ENCODE measurements at places on chromosomes 4 and X.
A peak's percentile ranks its signal among the peaks of the same experiment; 100 is the strongest.

DNA sequence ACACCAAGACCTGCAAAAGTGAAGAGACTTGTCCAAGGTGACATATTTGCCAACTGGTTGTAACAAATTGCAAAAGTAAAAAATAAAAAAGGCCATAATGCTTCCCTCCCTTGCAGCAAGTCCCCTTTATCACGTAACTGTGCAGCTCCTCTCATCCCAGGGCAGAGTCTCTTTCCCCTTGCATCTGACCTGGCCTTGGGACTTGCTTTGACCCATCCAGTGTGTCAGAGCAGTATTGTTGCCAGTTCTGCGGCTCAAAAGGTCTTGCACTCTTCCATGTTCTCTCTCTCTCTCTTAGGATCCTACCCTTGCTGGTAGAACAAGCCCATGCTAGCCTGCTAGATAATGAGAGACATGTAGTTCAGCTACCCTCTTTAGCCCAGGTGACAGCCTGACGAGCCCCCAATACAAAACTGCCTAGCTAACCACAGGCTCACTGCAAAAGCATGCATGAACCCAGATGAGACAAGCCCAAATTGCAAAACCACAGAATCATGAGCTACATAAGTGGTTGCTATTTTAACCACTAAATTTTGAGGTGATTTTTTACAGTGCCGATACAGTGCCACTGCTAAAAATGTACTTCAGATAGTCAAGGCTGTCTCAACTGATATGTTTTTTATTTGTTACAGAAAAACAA is 289.5 kb upstream of the PPARGC1A start:
- DNase-seq = no peak

GRCh38 chr4:162101337-162101736 is 62.5 kb downstream of the FSTL5 start:
- DNase-seq = no peak

DNA sequence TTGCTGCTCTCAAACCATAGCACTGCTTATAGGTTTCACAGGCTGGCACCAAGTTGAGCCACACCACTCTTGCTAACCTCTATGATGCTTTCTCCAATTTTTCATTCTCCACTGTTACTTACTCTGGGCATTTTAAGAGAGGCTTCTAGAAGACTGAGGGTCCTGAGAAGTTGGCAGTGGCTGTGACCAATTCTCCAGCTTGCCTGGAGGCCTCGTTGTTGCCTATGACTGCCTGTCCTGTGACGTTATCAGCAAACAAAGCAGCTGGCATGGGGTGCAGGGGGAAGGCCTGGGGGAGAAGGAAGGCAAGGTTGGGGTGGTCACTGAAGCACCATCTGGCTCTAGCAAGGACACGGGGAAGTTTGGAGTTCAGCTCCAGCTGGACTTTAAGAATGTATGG is 30.4 kb upstream of the PDLIM3 start:
- DNase-seq = no peak

DNA sequence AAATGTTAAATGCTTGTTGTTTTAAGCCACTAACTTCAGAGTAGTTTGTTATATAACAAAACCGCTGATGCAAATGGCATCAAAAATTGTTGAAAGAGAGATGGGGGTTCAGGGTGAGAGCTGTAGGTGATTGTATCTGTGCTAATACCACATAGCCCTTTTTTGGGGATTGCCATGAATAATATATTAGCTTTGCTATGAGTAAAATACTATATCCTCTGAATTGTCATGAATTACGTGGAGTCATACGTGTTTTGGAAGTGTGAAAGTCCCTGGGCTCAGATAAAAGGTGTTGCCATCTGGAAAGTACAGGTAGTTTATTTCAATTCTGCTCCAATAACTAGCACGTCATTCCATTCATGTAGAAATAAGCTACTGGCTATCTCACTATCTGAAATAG is 30.6 kb downstream of the DYNLT3 start:
- DNase-seq = no peak

GRCh38 chr4:76235915-76236314 is 15.6 kb upstream of the FAM47E start:
- DNase-seq = no peak

DNA sequence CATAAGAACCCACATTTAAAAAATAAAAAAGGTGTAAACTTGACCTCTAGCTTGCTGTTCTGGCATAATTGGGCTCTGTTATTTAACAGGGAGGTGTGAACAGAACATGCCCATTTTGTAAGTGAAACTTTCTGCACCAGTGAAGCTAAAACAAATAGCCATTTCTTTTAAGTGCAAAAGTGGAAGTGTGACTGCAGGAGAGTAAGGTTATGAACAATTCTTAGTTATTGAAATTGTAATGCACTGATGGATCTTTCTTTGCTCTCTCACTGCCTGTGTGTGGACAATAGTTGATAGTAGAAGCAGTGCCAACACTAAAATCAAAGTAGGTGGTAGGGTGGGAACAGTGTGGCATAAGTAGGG is 12.6 kb downstream of the P2RY10 start:
- no peak for DNase-seq

DNA sequence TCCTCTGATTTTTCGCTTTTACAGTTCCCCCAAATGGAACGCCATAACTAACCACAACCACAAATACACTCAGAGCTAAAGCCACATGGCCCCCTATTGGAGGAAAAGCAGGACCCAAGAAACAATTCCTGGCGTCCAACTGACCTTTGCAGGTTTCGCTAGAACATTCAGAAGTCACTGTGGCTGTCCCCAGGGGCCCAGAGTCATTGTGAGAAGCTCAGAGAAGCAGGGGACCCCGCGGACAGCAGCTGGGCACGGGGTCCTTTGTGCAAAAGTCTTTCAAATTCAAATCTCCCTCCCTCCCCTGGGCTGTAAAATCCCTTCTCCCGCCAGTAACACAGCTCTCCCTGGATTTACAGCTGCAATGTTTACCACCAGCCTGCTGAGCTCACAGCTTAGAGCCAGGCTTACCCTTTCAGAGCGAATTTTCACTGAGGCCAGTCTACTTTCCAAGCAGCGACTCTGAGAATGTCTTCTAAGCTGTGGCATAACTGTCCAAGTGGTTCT is 214.8 kb downstream of the CRLF2 start:
- no peak for DNase-seq

GRCh38 chr4:40502934-40503333 is 126.7 kb downstream of the RBM47 start:
- no peak for DNase-seq

GRCh38 chrX:16638533-16638932 is 11.4 kb upstream of the S100G start:
- no peak for DNase-seq

GRCh38 chrX:122441451-122441850 is 742.6 kb upstream of the GRIA3 start:
- DNase-seq = no peak

GRCh38 chr4:142493255-142494110 is 352.6 kb downstream of the INPP4B start:
- no peak for DNase-seq

- no peak for DNase-seq
Observed at GRCh38 chr4:176044589-176044951, 21.1 kb upstream of the WDR17 start.

DNA sequence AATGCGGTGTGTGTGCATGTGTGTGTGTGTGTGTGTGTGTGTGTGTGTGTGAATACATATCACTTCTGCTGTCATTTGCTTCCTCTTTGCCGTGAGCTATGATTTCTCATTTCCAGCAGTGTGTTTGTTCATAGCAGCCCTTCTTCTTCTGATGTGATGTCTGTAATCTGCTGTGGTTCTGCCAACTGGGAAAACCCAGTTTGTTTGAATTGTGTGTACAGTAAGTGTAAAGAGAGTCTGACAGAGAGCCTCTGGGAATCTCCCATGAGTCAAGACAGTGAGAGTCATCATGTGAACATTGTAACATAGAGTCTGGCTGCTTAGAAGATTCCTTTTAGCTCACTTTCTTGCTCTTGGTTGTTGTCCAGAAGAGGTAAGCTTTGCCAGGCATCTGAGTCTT is 8.4 kb upstream of the NWD2 start:
- DNase-seq = no peak

DNA sequence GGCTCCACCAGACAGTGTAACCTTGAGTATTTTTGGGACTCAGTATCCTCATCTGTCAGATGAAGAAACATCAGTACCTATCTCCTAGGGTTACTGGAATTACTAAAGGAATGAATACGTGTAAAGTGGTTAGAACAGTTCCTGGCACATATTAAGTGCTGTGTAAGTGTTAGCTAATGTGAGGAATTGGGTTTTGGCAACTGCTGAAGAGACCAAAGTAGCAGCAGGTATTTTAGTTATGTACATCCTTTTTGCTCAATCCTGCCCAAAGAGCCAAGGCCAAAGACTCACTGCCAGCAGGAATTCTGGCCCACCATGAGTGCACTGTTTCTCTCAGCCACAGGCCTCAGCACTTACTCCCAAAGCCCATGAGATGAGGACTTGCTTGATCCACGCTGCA is 16.7 kb upstream of the MCF2 start:
- no peak for DNase-seq

DNA sequence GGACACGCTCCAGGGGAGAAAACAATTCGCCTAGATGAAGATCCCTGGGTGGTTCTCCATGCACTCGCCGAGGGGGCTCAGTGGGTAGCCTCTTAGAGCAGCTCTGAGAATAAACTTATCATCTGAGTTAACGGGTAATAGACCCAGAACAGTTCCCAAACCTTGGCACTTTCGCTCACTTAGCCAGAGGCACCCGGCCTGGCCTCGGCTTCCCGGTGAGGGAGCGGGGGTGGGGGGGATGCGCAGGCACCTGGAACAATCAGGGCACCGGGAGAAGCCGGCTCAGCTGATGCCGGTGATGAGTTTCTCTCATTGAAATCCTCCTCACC is 405 bp upstream of the ZAR1 start:
- no peak for DNase-seq

GRCh38 chr4:7395645-7396044 is 39.1 kb downstream of the PSAPL1 start:
- DNase-seq = no peak

DNA sequence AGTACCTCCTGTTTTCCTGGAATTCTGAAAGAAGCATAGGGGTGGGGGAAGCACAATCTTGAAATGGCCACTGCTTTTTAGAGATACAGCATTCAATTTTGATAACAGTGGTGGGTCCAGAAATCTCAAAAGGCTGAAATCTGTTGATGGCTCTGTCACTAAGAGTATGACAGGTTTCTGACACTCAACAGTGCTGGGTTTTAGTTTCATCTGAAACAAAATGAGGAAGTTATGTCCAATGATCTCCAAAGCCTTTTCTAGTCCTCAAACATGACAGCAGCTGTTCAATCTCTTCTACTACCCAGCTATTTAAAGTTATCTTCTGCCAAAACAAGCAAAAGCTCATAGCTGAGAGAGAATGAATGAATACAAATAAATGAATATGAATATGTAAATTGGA is 110.5 kb downstream of the IL1RAPL1 start:
- no peak for DNase-seq

DNA sequence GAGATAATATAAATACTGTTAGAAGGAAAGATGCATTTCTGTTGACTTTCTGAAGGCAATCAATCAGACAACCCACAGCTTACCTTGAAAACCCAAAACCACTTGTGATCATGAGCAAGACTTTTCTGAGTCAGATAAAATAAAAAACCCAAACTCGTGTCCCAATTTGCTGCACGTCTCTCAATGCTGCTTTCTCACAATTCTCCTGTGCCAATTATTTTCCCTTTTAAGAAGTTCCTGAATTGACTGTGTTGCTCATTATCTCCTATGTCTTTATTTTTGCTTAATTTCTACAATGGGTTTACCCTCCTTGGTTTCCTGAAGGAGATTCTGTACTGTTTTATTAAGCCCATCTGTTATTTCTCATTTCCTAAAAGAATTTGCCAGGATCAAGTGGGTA is 1891.9 kb upstream of the PCDH10 start:
- no peak for DNase-seq

- no peak for DNase-seq
Observed at GRCh38 chr4:2767046-2767704, 11.0 kb upstream of the TNIP2 start.

- no peak for DNase-seq
Observed at GRCh38 chr4:148396986-148397673, 45.1 kb downstream of the NR3C2 start.

- no peak for DNase-seq
Observed at GRCh38 chrX:109862433-109862832, 129.4 kb upstream of the ACSL4 start.

DNA sequence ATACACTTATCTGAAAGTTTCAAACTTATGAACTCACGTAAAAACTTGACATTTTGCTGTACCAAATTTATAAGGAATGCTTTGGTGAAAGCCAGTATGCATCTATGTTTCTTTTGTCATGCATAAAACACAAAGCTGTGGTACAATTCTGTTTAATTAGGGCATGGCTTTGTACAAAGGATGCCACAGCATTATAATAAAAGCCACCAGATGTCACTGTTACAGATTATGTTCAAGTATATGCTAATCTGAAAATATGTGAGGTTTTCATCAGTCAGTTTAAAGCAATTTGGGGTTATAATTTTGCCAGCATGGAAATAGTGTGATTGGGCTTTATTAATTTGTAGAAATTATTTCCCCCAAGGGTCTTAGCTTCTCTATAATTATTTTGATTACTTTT is 69.0 kb downstream of the ATOH1 start:
- no peak for DNase-seq

GRCh38 chr4:120921456-120922380 is 808 bp downstream of the PRDM5 start:
- DNase-seq = peak; percentile 36

DNA sequence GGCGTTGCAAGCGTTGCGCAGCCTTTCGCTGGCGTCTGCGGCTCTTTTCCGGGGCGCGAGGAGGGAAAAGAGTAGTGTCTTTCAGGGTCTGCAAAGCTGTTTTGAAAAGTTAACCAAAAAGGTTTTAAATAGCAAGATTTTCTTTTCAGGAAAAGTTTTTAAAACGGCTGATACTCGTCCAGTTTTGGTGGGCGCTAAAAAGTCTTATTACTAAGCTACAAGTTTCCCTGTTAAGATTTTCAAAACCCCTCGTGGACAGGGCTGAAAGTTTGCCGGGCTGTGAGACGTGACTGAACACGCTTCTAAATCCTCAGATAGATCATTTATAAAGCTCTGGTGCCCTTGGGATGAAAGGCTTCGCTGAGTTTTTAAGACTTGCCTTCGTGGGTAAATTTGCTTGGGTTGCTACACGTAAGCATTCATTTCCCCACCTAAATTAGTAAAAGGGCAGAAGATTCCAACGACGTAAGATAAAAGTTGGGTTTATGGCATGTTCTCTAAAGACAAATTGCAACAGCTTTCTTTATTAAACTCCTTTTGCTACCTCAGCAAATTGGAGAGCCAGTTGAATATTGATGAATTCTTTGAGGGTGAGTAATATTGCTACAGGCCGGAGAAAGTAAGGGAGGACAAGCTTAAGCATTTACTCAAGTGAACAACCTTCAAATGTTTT is 91.5 kb downstream of the HPRT1 start:
- DNase-seq = no peak

DNA sequence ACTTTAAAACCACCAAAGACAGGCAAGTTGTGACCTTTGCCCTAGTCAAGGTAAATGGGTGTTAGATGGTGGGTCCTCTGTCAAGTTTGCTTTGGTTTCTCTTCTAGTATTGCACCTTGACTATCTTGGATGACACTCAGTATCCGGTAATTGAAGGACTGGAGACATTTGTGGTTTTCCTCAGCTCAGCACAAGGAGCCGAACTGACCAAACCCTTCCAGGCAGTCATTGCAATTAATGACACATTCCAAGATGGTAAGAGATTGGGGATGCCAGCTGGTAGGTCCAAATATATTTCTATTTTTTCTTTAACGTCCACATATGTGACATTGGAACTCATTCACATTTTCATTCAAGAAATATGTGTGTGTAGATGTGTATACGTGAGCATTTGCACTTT is 69.3 kb upstream of the ANXA3 start:
- DNase-seq = no peak

- DNase-seq = no peak
Observed at GRCh38 chrX:68419975-68420374, 13.3 kb downstream of the OPHN1 start.

- DNase-seq = no peak
Observed at GRCh38 chr4:55382488-55383003, 13.2 kb upstream of the TMEM165 start.
